ENCODE measurements at places on chromosomes 4 and X.

GRCh38 chr4:26248647-26249046 is 72.2 kb upstream of the RBPJ start:
- DNase-seq: no peak

DNA sequence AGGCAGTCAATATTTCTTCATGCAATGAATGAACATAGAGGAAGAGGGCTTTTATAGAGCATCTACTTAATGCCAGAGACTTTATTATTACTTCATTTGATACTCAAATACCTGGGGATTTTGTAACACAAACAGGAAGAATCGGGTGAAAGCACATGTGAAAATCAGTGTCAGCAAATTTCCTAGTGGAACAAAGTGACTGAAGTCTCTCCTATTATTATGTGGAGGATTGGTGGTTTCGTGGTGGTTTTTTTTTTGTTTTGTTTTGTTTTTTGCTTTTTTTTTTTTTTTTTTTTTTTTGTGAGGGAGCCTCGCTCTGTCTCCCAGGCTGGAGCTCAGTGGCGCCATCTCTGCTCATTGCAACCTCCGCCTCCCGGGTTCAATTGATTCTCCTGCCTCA is 207.0 kb downstream of the RRAGB start:
- DNase-seq: no peak

- DNase-seq: no peak
Measured at GRCh38 chr4:180423712-180424057, 1819.5 kb upstream of the TENM3 start.

DNA sequence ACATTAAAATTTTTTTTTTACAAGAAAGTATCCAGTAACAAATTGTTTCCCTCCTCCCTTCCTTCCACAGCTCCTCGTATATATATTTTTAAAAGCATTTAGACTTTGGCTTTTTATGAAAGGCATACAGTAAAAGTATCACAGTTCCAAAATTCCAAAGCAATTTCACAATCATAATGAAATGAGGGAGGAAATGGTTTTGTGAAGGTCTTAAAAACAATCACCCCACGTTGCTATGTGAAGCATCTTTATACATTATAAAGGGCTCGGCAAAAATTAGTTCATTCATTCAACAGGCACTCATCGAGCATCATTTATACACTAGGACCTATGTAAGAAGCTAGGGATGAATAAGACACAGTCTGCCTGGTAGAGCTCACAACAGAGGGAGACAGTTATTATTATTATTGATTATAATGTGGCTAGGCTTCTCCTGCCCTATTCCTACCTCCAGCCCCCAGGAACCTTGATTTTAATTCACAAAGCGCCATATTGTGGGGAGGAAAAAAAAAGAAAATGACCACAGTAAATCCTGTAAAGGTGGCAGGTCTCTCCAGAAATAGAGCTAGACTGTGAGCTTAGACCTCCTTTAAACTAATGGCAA is 239.9 kb downstream of the MAML3 start:
- no peak for DNase-seq

- DNase-seq: no peak
Measured at GRCh38 chr4:177320721-177321120, 11.0 kb downstream of the NEIL3 start.

- no peak for DNase-seq
Measured at GRCh38 chrX:30679369-30679768, 26.1 kb downstream of the GK start.

GRCh38 chr4:7320206-7320797 is 114.4 kb downstream of the PSAPL1 start:
- DNase-seq: no peak

- no peak for DNase-seq
Measured at GRCh38 chr4:84089652-84090437, 409.2 kb downstream of the NKX6-1 start.

DNA sequence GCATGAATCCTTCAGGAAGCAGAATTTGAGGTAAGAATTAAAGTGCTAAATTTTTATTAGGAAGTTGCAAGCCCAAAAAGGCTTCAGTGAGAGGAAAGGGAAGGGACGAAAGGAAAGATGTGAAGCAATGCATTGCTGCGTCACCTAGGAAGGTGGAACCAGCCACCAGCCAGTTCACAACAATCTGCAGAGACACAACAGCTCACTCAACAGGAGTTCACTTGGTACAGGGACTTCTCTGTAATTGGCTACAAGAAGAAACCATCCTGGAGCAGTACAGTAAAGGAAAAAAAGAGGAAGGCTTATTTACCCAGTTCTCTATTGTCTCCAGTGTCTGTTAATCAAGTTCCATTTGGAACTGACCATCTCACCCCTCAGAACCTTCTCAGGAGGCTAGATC is 157.6 kb downstream of the HNRNPD start:
- no peak for DNase-seq

DNA sequence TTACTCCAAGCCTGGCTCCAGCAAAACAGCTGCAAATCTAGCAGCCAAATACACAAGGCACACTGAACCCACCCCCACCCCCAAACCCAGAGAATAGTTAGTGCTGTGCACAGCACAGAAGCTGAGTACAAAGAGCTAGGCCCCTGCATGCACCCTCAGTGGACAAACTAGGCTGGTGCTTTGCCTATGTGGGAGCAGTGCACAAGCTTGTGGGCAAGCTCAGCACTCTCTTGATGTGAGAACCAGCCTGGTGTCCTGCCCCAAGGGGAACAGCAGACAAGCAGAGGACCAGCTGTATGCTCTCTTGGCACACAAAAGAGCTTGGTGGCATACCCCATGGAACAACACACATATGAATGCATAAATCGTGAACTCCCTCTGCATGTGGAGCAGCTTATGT is 81.7 kb downstream of the FAAH2 start:
- no peak for DNase-seq

GRCh38 chrX:57156397-57157049 is 19.3 kb upstream of the SPIN2A start:
- no peak for DNase-seq

Data from left renal pelvis (tissue), 4 donors.